Stimulated activated CD8-positive, alpha-beta memory T cell treated with anti-CD3 and anti-CD28 coated beads, Interleukin-2, amount 100 ng/mL, for 1 hour (primary cell): ENCODE measurements at places on chromosomes 7 and 10.

DNA sequence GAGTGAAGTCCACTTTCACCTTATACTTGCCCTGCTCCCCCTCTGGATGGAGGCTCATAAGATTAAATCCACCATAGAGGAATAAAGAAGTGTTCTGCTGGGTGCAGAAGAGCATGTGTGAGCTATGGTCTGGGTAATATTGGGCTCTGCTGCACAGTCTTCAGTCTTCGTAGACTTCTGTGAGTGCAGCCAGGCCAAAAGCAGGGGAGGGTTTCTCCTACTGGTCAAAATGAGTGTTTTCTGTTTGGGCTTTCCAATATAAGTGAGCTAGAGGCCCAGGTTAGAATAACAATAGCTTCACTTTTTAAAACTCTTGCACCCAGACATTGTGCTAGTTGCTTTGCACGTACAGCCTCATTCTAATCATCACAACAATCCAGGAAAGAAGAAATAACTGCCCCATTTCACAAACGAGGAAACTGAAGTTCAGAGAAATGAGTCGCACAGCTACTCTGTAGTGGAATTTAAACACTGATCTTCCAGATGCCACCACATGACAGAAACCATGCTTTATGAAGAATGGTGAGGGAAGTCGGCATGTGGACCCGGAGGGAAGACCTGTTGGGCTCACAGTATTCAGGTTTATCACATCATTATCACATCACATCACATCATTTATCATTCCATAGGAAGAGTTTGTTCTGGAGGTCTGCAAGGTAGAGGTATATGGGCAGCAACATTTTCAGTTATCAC is 23.8 kb upstream of the MSMB start:
- no peak for DNase-seq

GRCh38 chr7:42946627-42946950 is 14.4 kb downstream of the MRPL32 start:
- DNase-seq: no peak

DNA sequence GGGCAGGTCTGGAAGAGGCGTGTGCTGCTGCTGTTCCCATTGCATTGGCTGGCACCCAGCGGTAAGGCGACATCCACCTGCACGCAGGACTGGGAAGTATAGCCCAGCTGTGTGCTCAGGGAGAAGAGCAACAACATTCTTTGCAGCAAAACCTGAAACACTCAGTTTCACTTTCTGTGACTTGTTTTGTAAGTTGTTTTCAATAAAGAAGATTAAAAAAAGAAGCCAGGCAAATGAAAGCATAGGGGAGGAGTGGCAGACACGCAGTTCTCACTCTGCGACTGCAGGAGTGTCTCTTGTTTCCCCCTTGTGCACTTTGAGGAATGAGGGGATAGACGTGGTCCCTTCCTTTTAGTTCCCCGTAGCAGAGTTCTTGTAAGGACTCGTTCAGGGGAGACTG is 5.8 kb downstream of the FBH1 start:
- DNase-seq: no peak

- peak; percentile 46 for DNase-seq
Measured at GRCh38 chr10:110556969-110557601, 10.4 kb upstream of the SMC3 start.

GRCh38 chr7:47482013-47482875 is 99.7 kb downstream of the TNS3 start:
- no peak for DNase-seq

- DNase-seq: no peak
Measured at GRCh38 chr10:30057894-30058556, 1.4 kb downstream of the JCAD start.

DNA sequence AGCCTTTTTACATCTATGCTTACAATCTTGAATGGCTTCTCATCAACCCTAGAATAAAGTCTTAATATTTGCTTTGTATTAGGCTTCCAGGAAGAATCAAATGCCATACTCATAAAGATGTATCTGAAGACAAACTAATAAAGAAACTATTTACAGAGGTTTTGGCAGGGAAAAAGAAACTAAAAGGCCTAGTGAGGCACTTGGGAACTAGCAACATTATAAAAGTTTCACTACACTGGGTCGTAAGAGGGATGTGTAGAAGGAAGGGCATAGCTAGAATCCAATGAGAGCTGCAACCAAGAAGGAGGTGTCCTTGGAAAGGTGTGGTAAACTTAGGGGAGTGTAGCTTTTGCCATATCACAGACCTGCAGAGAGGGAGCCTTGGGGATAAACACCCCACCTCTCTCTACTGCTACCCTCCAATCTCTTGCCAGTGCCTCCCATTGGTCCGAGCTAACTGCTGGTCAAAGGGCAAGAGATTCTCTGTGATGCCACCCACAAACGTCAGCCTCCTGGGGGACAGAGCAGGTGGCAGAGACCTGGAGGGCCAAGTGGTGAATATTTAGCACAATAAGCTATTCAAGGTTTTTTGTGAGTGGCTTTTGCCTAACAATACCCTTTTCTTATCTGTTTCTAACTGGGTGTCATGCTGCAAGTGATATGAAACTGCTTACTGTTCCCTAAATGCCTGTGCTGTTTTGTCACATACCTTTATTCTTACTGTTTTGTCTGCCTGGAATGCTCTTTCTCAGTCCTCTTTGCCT is 60.7 kb downstream of the CPED1 start:
- no peak for DNase-seq

DNA sequence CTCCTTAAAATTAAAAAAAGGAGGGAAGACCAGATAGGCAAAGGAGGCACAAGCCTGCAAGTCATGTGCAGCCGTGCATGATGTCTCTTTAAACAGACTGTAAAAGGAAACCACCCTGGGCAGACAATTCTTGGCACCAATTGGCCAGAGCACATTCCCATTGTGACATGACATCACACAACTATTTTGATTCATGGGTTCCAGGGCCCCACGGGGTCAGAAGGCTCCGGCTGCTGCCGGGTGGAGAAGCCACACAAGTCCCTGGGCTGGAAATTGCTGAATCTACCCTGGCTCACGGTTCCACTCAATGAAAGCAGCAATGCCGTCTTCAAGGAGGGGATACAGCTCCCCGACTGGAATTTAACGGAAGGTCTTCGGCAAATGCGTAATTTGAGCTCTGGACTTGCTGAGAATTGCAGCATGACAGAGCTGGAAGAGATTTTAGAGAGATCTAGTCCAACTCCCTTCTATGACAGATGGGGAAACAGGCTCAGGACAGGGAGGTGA is 140.5 kb downstream of the PRKAG2 start:
- no peak for DNase-seq

GRCh38 chr10:71004176-71005075 is 116.1 kb upstream of the PCBD1 start:
- no peak for DNase-seq

- DNase-seq: no peak
Measured at GRCh38 chr7:140068033-140068432, 5.3 kb upstream of the PARP12 start.

GRCh38 chr10:126730856-126731609 is 60.5 kb upstream of the C10orf90 start:
- DNase-seq: no peak

DNA sequence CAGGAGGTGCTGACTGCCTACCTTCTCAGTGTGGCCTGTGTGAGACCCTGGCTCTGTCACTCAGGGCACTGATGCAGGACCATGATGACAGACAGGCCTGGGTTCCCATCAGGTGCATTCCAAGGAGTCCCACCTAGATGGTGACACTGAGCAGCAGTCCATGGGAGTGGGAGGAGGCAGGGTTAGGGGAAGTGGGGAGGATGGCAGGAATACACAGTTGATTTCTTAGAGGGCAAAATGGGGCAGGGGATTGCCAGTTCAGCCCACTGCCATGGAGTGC is 155.0 kb downstream of the SH3PXD2A start:
- no peak for DNase-seq

- DNase-seq: no peak
Measured at GRCh38 chr10:46225597-46225996, 61.2 kb upstream of the ANTXRL start.

GRCh38 chr10:241451-241850 is 106.2 kb downstream of the ZMYND11 start:
- no peak for DNase-seq

GRCh38 chr10:128025437-128025836 is 100.8 kb downstream of the MKI67 start:
- no peak for DNase-seq

DNA sequence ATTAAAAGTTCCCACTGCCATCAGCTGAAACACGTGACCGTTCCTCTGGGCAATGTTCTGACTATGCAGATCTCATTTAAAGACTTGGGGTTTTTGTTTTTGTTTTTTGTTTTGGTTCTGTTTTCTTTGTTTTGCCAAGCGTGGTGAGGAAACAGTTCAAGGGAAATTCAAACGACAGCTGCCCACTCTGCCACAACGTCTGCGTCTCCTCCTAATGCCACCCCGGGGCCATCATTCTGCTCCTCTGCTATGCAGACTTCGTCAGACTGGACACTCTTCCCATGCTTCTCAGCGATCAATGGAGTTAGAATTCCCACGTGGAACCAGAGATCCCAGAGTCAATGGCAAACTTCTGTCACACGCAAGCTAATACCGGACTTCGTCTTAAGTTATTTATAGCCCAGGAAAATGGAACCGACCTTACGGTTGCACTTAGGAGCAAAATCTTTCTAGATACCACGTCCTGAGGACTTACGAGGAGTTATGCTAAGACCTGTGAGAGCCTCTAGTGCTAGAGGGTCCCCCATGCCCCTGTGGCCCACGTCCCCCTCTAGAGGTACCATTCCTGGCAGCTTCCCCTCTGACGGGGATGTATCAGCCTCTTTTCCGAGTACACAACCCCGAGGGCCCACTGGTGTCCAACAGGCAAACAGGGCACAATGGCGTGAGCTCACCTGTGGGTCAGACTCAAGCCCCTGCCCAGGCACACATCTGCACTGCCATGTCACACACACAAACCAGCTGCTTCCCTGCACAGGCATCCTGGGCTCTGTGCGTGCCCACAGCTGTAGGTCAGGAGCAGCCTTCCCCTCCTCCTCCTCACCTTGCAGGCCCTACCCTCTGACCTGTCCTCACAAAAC is 24.4 kb downstream of the EBF3 start:
- DNase-seq: no peak

DNA sequence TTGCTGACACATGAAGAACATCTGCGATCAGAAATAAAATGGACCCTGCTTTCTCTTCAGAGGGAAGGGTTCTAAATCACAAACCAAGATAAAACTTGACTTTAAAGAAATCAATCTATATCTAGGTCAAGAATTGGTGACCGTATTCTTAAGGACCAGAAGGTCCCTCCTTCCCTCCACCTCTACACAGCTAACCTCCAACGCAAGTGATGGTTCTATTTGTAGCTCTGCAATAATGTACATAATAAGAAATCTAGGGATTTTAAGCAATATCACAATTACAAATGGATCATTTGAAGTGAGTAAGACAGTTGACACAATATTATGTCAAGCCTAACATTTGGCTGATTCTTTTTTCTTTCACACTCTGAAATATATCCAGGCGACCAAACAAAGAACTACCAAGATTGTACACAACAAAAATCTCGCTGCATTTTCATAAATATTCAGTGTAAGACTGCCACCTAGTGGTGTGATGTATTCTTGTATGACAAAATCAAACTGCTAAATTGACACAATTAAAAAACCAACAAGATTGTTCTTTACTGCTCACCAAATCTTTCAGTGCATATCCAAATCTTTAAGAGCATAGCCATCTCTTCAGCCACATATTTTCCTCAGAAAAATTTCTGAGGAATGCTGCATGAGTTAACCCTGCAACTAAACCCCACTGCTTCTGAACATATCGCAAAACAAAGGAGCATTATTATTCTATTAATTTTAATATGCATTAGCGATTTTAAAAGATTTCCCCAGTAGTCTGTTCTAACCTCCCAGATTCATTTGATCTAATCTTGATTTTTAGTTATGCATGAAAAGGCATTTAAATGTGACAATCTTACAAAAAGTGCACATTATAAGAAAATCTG is 44.5 kb downstream of the ICA1 start:
- DNase-seq: no peak
